ENCODE measurements at places on chromosomes 11 and 22. TPM values are rescaled to one million over a fixed set of nuclear protein-coding genes. Genes with fewer than 3 reads are reported as not detected.
A peak's percentile ranks its signal among the peaks of the same experiment; 100 is the strongest.

DNA sequence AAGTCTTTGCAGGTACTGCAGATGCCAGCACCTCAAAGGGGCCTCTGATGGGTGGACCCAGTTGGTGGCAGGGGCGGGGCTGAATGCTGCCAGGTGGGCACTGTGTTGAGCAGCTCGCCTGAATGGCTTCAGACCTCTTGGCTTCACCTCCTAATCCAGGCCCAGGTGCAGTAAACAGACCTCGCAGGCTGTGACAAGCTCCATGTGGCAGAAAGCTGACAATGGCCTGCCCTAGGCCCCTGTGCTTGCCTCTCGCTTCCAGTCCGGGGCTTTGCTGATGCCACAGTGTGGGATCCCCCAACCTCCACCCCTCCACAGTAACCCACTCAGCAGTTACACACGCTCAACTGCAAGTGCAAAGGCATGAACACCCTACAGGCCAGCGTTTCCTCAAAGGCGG lies 9.4 kb downstream of the IGLL1 start:
- H3K4me3 ChIP-seq = no peak overlapping the region
- peaks cover 15% of the 10 kb centered on the region for H3K27me3 ChIP-seq
- DNase-seq = no peak
- no peaks in the 10 kb centered on the region for H3K36me3 ChIP-seq
- no peak overlapping the region for H3K27ac ChIP-seq

DNA sequence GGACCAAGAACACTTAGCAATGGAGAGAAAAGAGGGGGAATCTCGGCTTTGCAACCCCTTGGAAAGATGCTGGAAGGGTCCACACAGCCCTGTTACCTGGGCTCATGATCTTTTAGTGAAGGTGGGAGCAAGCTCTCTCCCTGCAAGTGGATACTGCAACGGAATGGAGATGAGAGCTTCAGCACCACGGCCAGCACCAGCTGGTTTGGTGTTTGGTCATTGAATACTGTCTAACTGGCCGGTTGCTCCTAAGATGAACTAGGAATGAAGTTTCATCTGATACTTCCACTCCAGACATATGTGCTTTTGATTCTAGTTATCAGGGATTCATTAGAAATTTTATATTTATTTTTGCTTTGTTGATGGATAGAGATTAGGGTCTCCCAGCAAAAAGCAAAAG lies 16.3 kb downstream of the HTR3A start:
- DNase-seq = no peak
- peaks cover 14% of the 10 kb centered on the region for H3K4me1 ChIP-seq
- no peak overlapping the region for H3K27ac ChIP-seq
- no peak overlapping the region for H3K4me3 ChIP-seq

DNA sequence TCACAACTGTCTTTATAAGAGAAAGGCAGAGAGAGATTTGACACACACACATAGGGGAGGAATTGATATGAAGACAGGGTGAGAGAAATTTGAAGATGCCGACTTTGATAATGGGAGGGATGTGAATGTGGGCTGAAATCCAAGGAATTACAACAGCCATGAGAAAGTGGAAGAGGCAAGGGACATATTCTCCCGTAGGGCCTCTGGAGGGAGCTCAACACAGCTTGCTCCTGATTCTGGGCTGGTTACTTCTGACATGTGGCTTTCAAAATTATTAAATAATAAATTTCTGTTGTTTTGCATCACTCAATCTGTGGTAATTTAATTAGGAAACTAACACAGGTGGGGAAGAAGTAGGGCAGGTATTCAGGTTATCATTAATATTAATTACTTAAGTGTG lies 282.9 kb downstream of the LUZP2 start:
- DNase-seq = no peak
- H3K4me1 ChIP-seq = no peaks in the 10 kb centered on the region
- no peaks in the 10 kb centered on the region for H3K27me3 ChIP-seq

Gene CD6
- 405 TPM for total RNA-seq

GRCh38 chr11:832529-833113 lies at the start of gene CD151:
TSS of gene CD151 (plus strand) at chr11:832952. CDS start at chr11:836070, 3,118 bp downstream.
- H3K36me3 ChIP-seq = no peaks in the 10 kb centered on the region
- H3K4me3 ChIP-seq = peak within 1 kb of the TSS; percentile 72
- peaks cover 25% of the 10 kb centered on the region for H3K27me3 ChIP-seq

Gene CDC45
- 1.8 TPM for total RNA-seq

DNA sequence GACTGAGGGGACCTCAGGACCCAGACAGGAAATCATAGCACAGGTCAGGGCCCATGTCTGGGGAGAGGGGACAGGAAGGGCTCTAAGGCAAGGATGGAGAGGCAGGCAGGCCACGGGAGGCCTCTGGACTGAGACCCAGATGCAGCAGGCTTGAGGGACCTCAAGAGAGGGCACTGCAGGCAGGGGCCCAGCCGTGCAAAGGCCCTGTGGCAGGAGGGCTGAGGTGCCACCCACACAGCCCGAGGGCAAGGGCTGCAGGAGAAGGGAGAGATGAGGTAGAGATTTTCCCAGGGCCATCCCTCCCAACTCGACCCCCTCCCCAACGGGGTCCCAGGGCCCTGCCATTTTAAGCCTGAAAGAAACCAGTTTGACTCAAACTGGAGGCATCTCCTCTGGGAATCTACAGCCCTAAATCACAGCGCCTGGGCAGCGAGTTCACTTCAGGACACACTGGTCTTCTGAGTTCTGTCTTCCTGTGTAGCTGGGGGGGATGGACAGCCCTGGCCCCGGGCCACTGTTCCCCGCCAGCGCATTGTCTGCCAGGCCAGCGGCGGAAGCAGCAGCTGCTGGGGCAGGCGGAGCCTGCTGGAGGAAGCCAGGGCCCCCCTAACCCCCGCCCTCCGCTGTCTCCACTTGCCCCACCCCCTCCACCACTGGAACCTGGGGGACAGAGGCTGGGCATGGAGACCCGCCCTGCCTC lies 20.3 kb upstream of the WNT7B start:
- H3K27me3 ChIP-seq = no peaks in the 10 kb centered on the region
- H3K4me3 ChIP-seq = peak overlapping the region; percentile 19
- peaks cover 21% of the 10 kb centered on the region for H3K4me1 ChIP-seq
- no peak for DNase-seq

DNA sequence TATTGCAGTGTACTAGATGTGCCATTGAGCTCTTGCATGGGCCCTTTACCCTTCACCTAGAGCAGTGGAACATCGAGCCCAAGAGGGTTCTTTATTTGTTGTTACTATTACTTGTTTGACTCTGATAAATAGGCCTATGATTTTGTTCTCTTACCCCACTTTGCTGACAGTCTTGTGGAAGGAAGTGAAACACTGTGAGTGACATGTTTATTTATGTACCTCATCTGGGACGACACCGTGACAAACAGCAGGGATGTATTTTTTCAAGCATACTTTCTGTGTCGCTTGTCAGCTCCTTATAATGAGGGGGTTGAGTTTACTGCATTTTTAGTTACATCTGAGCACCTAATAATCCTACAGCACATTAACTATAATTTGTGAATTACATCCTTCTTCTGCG lies 1010.3 kb upstream of the TENM4 start:
- DNase-seq = no peak
- no peak overlapping the region for H3K27ac ChIP-seq
- H3K4me1 ChIP-seq = no peaks in the 10 kb centered on the region
- no peaks in the 10 kb centered on the region for H3K36me3 ChIP-seq

DNA sequence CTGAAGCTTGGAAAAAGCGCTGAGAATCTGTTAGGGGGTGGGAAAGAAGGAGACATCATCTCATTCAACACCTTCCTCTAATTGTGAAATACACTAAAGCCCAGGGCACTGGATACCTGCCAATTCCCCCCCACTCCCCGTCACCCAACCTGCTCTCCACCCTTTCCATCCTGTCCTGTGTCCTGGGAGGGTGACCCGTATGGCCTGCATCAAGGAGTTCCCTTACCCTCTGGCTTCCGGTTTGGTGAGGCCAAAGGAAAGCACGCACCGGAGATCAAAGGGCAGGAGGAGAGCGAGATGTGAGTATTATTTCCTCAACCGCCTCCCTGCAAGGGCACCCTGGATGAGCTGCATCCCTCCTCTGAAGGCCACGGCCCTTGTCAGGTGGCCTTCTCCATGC lies 65.0 kb upstream of the PTPRJ start:
- no peak for DNase-seq
- H3K27me3 ChIP-seq = no peaks in the 10 kb centered on the region
- peaks cover 72% of the 10 kb centered on the region for H3K4me1 ChIP-seq

Gene C11orf21
- 113 TPM for total RNA-seq

GRCh38 chr11:110435780-110436717 lies 6.3 kb downstream of the FDX1 start:
- no peak for DNase-seq
- no peak overlapping the region for H3K4me3 ChIP-seq
- H3K36me3 ChIP-seq = peaks cover 25% of the 10 kb centered on the region
- peaks cover 30% of the 10 kb centered on the region for H3K4me1 ChIP-seq
- H3K27me3 ChIP-seq = no peaks in the 10 kb centered on the region

GRCh38 chr22:41833369-41834004 lies 582 bp downstream of the SREBF2 start:
- H3K4me1 ChIP-seq = peaks cover 29% of the 10 kb centered on the region
- DNase-seq = peak; percentile 58
- no peaks in the 10 kb centered on the region for H3K27me3 ChIP-seq
- peak overlapping the region; percentile 93 for H3K27ac ChIP-seq

- H3K4me3 ChIP-seq = no peak overlapping the region
- peak overlapping the region; percentile 41 for H3K27ac ChIP-seq
- peaks cover 54% of the 10 kb centered on the region for H3K4me1 ChIP-seq
- no peaks in the 10 kb centered on the region for H3K27me3 ChIP-seq
- peaks cover 87% of the 10 kb centered on the region for H3K36me3 ChIP-seq
Observed at GRCh38 chr11:67126986-67127385, 7.9 kb downstream of the KDM2A start.

DNA sequence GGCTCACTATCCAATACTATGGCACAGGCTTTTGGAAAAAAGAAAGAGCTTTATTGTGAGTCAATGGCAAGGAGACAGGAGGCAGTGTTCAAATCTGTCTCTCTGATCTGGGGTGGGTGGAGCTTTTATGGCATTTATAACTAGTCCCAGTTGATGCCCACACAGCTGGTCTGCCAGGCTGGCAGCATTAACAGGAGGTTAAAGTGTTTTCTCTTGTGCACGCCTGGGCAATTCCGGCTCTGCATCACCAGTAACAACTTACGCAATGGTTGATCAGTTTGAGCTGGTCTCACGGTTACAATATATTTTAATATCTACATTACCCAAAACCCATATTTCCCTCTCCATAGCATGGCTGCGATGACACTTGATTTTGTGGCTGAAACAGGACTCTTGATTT lies 15.1 kb upstream of the SMIM38 start:
- peaks cover 3% of the 10 kb centered on the region for H3K36me3 ChIP-seq
- no peaks in the 10 kb centered on the region for H3K27me3 ChIP-seq
- H3K4me3 ChIP-seq = no peak overlapping the region
- no peak for DNase-seq

Gene UCP2
- total RNA-seq = 388 TPM

Gene SLC6A5
- total RNA-seq = not detected

- peaks cover 91% of the 10 kb centered on the region for H3K36me3 ChIP-seq
- DNase-seq = no peak
- peak overlapping the region; percentile 39 for H3K27ac ChIP-seq
- H3K27me3 ChIP-seq = no peaks in the 10 kb centered on the region
- no peak overlapping the region for H3K4me3 ChIP-seq
Observed at GRCh38 chr11:117166491-117166890, 12.1 kb upstream of the SIDT2 start.

DNA sequence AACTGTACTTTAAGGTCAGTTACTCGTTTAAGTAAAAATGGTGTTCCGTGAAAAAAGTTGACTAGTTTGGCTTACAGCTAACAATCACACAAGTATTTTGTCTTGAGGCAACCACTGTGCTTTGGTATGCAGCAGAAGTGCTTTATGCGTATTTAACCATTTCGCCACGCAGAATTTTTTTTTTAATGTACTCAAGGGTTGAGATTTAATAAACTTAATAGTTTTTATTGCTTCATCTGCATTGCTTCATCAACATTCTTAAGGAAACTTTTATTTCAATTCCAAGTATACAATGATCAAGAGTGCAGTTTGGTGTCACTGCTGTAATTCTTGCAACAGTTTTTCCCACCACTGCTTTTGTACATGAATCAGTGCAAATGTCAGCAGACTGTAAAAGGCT lies 66.4 kb downstream of the ZNRF3 start:
- H3K4me1 ChIP-seq = no peaks in the 10 kb centered on the region
- H3K36me3 ChIP-seq = peaks cover 11% of the 10 kb centered on the region
- H3K27me3 ChIP-seq = peaks cover 72% of the 10 kb centered on the region
- no peak overlapping the region for H3K4me3 ChIP-seq
- DNase-seq = no peak

DNA sequence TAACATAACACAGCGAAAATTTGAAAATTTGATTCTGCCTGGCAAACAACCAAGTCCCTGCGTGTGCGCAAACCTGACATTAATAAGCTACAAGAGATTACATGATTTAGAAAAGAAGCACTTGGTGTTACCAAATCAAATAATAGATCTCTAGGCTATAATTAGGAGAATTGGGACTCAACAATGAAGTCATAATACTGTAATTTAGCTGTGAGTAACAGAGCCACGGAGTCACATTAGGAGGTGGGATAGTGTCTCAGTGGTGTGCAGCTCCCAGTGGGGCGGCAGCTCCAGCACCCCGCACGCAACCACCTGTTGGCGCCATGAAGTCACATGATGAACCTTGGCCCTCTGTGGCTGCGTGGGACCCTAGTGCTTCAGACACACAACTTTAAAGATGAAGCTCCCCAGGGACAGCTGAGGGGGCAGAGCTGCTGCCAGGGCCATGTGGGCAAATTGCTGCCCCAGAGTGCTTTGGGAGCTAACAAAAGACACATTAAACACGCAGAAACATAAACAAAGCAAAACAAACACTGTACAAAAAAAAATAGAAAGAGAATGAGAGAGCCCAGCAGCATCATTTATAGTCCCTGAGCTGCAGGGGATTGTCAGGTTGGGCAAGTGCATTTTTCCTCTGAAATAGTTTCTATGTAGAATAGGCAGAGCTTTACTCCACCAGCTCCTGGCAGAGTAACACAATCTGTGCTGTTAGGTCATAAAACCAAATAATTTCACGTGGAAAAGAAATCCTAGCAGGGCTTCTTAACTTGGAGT lies 605.6 kb downstream of the SOX6 start:
- H3K4me1 ChIP-seq = no peaks in the 10 kb centered on the region
- no peak for DNase-seq
- no peaks in the 10 kb centered on the region for H3K36me3 ChIP-seq
- H3K27ac ChIP-seq = no peak overlapping the region

Gene BIRC3
- total RNA-seq = 94.8 TPM
